ENCODE measurements at places on chromosomes 3 and 15.

- DNase-seq, result no peak
These were observed 3.9 kb downstream of the CILP start for GRCh38 chr15:65207280-65207840.

- DNase-seq, result no peak
These were observed 43.2 kb downstream of the ADAMTS7 start for GRCh38 chr15:78768096-78768495.

DNA sequence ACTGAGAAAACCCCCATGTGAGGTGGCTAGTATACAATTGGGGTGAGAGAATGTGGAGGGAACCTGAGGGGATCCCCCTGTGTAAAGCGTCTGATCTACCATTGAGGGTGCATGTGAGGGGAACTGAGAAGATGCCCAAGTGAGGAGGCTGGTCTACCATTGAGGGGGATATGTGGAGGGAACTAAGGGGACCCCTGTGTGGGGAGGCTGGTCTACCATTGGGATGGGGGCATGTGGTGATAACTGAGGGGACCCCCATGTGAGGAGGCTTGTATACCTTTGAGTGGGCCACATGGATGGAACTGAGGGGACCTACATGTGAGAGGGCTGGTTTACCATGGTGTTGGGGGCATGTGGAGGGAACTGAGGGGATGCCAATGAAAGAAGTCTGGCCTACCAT lies 160.8 kb downstream of the FBLN2 start:
- no peak for DNase-seq

DNA sequence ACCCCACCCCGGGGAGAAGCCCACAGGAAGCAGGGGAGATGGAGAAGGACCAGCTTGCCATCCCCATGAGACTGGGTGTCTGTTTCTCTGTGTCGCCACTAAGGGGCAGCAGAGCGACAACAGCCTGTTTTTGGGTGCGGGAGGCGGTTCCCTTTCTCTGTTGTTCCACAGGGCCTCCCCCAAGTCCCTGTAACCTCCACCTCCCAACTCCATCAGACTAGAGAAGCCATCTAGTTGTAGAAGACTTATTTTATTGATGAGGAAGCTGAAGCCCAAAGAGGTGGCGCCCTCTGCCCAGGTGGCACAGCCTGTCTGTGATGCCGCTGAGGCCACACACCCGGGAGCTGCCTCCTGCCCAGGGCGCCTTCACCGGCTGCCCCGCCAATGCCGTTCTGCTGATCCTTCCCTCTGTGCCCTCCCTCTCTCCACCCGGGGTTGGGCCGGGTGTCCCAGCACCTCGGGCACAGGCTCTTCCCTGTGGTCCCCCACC lies 3.9 kb upstream of the CCDC9B start:
- DNase-seq, result peak; percentile 53

DNA sequence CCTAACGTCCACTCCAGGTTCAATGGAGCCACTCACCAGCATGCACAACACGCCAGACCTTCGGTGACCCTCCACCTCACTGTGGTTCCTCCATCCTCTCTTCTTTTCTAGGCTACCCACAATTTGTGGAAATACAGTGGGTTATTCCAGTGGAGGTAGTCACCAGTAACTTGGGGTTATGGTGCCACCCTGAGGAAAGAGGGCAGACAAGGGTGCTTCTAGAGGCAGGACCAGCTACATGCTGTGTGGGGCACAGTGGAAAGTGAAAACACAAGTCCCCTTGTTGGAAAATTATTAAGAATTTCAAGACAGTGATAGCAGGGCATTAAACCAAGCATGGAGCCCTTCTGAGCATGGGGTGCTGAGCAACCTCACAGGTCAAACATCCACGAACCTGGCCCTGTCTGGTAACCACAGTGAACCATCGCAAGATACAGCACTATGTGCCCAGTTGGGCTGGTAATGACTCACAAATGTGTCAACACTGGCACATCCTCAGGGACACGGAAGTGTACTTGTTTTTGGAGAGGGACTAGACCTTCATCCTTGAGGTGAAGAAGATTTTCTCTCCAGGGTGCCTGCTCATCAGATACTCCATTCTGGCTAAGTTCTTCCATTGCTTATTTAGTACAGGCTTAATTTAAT lies 166.7 kb downstream of the STT3B start:
- DNase-seq, result peak; percentile 12

DNA sequence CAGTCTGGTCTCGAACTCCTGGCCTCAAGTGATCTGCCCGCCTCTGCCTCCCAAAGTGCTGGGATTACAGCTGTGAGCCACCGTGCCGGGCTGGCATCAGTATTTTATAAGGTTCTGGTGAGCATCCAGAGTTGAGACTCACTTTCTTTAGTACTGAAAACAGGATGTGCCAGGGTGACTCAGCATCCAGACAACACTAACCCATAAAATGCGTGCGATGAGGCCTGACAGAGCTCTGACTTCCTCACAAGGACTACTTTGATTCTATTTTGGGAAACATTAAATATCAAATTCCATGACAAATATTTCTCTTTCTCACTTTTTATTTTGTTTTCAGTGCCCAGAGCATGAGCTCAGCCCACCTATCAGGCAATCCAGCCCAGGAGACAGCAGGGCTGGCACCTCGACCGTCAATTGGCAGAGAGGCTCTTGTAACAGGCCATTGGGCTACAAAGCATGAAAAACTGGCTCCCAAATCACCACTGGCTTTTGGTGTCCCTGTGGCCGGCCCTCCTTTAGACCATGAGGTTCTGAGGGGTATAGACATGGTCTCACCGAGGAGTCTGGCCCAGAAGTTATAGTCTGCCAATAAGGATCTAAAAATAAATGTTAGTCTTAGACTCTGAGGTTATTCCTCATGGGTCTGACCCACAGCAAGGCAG lies 75.0 kb downstream of the FEM1B start:
- DNase-seq, result peak; percentile 96

GRCh38 chr3:182902236-182902635 lies 78.1 kb downstream of the DCUN1D1 start:
- DNase-seq, result no peak

DNA sequence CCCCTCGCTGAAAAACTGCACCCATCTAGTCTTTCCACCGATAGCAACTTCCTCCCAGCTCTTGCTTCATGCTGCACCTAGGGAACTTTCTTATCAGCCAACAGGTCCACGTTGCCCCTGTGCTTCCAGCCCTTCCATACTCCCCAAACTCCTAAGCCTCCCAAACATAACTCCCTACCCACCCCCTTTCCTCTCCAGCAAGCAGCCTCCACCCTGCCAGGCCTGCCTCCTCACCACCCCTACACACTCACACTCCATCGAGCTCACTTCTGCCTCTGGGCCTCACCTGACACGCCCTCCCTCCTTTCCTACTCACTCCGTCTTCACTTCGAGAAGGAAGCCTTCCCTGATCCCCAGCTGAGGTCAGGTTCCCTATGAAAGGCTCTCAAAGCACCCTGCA lies 8.1 kb downstream of the INSYN1 start:
- DNase-seq, result no peak

- DNase-seq, result peak; percentile 42
These were observed 609 bp downstream of the RNF13 start for GRCh38 chr3:149813367-149814281.

- DNase-seq, result no peak
These were observed 497 bp downstream of the PARP16 start for GRCh38 chr15:65286069-65286703.

GRCh38 chr3:190375246-190375645 lies 12.7 kb upstream of the CLDN16 start:
- DNase-seq, result no peak

DNA sequence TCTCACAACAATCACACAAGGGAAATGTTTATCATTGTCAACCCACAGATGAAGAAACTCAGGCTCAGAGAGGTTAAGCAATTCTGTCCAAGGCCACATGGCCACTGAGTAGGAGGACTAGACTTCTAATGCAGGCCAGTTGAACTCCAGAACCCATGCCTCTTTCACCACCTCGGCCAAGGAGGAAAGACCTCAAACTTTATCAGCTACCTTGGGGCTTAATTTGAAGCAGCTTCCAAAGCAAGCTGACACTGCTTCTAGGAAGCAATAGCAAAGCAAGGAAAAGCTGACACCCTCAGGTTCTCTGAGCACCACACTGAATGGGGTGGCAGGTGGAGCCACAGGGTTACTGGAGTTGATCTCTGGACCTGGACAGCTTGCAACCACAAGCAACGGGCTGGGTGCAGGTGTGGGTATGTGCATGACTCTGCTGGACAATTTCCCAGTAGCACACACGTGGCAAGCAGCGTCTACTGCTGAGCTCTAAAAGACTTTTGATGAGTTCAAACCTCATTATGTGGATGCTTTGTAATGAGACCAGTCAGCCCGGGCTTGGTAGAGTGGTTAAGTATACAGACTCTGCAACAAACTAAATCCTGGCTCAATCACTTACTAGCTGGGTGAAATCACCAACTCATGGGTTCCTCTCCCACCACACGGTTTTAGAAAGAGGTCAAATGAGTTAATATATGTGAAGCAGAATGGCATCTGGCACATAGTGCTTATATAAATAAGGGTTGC lies 23.1 kb downstream of the CCNL1 start:
- DNase-seq, result no peak

GRCh38 chr3:188947401-188948280 lies 224.1 kb upstream of the TPRG1 start:
- DNase-seq, result peak; percentile 92

DNA sequence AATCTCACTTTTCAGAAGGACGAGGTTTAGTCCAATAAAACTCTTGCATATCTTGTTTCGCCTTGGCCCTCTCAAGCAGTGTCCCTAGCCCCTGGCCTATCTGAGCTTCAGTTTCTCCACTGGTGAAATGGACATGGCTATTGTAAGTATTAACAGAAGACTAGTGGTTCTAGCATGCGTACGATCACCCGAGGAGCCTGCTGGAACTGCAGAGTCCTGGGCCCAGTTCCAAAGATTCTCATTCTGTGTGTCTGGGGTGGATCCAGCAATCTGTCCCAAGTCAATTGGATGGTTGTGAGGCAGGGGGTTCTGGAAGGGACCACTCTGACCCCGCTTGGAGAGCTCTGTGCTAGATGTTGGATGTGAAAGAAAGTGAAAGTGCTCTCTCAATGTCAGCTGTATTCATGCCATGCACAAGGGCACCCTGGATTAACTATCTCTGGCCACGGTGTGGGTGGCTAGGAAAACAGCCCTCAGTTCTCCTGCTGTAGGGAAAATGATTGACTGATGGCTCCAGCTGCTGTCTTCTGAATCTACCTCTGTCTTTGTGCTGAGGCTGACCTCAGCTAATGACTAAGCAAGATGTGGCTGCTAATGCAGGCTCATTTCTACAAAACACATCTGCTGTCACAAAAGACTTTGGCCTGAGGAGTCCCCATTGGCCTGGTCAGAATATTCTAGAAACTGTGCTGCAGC lies 1.9 kb upstream of the PLA1A start:
- no peak for DNase-seq

DNA sequence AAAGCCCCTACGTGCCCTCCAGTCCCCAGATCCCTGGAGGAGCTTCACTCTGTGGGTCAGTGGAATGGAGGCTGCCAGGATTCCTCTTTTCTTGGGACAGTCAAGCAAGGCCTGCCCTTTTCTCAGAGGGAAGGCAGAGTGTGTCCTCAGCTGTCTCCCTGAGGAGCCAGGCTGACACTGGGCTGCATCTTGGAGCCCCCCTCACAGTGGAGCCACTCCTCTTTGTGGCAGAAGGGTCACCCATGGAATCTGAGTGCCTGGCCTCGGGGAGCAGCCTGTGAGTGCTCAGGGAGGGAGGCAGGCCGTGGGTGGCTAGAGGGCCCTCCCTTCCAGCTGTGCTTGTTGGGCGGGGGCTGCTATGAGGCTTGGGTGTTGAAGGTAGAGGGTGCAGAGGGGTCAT lies 41.2 kb downstream of the BOC start:
- DNase-seq, result no peak

DNA sequence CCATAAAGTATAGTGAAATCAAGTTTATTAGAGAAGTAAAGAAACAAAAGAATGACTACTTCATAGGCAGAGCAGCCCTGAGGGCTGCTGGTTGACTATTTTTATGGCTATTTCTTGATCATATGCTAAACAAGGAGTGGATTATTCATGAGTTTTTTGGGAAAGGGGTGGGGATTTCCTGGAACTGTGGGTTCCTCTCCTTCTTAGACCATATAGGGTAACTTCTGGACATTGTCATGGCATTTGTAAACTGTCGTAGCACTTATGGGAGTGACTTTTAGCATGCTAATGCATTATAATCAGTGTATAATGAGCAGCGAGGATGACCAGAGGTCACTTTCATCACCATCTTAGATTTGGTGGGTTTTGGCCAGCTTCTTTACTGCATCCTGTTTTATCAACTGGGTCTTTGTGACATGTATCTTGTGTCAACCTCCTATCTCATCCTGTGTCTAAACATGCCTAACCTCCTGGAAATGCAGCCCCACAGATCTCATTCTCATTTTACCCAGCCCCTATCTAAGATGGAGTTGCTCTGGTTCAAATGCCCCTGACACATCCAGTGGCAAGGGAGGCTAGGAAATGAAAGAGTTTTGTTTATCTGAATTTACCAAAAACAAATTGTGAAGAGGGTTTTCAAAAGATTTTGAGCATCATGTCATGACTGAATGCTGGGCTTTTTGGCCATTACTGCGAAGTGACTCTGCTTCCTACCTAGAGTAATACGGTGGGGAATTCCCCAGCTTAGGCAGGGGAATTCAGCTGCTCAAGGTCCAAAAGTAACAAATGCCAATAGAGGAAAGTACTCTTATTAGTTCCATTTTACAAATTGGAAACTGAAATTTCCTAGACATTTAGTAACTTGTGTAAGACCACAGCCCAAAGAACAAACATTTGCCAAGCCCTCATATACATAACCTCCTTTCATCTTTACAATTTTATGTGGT lies 6.2 kb upstream of the SPSB4 start:
- no peak for DNase-seq

DNA sequence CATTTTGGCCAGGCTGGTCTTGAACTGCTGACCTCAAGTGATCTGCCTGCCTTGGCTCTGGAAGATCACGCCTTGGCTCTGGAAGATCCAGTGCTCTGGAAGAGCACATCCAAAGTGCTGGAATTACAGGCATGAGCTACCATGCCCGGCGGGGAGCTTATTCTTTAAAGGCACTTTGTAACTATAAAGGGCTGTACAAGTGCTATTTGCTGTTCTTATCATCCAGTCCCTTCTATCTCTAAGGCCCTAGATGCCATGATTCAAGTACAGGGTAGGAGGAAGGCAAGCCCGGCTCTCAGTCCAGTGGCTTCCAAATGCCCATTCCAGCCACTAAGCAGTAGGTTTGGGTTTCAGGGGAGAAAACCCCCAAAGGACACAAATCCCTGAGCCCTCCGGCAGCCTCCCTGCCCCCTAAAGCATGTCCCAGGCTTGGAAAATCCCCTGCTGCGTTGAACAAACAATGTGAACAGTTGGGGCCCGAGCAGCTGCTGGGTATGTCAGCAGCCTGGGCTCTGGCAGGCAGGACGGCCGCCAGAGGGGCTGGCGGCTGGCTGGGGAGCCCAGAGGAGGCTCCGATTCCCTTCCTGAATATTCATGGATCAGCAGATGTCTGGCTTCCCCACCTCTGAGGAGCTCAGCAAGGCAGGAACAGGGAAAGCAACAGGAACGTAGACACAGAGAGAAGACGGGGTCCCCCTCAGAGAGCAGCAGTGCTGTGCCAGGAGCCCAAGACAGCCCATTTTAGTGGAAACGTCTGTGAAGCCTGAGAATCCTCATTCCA lies 7.7 kb downstream of the IGDCC4 start:
- DNase-seq, result peak; percentile 60

DNA sequence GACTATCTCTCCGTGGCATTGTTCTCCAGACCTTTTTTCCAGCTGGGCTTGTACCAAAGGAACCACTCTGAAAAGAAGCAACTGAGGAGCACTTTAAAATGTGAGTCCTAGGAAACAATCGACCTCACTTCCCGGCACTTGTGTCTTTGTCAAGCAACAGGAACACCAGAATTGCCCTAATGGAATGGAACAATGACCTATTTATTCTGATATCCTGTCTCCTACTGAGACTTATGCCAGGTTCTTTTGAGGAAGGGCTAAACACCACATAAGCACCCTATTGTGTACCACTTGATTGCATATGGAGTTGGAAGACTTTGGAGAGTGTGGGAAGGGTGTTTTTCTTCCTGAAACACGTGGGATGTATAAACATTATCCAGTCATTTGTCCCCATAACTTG lies 56.8 kb upstream of the TGFBR2 start:
- DNase-seq, result no peak
